ENCODE measurements at places on chromosomes 7 and 10.
A peak's percentile ranks its signal among the peaks of the same experiment; 100 is the strongest.

GRCh38 chr10:120667276-120667675 lies 183.9 kb upstream of the WDR11 start:
- no peak for DNase-seq

- DNase-seq: no peak
These were observed 782.7 kb upstream of the CELF2 start for GRCh38 chr10:10235003-10235402.

DNA sequence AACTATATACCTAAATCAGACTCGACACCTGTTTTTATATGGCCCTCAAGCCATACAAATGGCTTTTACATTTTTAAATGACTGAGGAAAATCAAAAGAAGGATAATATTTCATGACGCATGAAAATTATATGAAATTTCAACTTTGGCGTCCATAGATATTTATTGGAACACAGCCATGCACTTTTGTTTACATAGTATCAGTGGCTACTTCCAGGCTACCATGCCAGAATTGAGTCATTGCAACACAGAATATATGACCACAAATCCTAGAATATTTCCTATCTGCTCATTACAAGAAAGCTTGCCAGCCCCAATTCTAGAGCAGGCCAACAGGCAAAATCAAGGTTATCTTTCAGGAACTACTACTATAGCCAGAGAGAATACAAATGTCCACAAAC lies 29.3 kb downstream of the AFAP1L2 start:
- DNase-seq: no peak

GRCh38 chr7:129501760-129502707 lies at the start of gene SMKR1:
Gene SMKR1, plus strand, starts transcription at chr7:129502531. Its CDS starts 294 bp downstream, at chr7:129502825.
- peak; percentile 78 for DNase-seq

GRCh38 chr10:79239275-79239779 lies 107.9 kb upstream of the PPIF start:
- DNase-seq: no peak

GRCh38 chr10:97278491-97278989 lies 13.9 kb downstream of the ARHGAP19 start:
- no peak for DNase-seq

DNA sequence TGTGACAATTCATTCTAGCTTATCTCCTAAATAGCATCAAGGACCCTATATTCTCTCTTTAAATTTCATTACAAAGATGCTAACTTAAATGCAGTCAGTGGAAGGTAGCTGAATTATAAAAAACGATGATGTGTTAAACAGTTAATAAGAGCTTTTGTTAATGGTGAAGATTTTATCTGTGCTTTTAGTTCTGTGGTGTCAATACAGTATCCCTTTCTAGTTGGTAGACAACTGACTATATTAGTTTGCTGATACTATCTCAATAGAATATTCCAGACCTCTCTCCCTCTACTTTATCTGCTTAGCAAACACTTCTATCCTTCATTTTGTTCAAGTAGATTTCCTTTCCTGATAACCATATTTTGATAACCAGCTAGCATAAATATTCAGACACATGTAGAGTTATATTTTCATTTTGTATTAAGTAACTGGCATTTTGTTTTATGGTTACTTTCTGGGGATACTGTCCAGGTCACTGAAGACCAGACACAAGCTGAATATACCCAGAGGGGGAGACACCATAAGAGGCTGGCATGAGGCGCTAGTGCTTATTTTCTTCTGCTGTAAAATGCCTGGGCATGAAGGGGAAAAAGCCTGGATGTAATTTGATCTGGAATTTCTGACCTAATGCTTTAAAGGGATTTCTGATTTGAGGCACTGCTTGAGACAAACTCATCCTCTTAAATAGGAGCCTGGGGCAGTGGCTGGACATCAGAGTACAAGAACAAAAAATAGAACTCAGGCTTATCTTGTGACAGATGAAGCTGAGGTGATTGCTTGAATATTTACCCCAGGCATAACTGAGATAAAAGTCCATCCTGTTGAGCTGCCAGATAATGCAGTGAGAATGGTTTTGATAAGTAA lies 197.5 kb downstream of the MALRD1 start:
- no peak for DNase-seq

- no peak for DNase-seq
These were observed 244.8 kb downstream of the KCNMA1 start for GRCh38 chr10:77392851-77393250.

- no peak for DNase-seq
These were observed 431.2 kb upstream of the IGFBP3 start for GRCh38 chr7:46352004-46352954.

DNA sequence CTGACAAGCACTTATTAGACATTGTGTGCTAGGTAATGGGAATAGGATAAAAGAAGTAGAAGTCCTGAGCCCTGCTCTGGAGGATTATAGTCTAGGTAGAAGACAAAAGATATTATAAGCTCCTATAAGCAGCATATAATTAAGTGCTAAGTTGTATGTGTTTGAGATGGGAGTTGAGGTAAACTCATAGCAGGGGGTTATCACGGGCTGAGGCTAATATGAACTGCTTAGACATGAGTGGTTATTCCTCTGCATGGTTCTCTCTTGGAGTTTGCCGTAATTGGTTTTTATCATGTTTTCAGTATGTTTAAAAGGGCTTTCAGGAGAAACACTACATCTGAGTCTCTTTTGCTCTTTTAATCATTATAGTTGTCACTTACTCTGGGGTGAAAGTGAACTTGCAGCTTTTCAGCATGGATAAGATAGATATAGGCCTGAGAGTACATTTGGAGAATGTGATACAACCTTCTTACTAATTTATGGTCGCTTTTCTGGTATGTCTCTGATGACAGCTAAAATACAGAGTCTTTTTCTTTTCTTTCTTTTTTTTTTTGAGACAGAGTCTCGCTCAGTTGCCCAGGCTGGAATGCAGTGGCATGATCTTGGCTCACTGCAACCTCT lies 39.0 kb downstream of the SMNDC1 start:
- no peak for DNase-seq

- DNase-seq: no peak
These were observed 486.7 kb upstream of the GALNT17 start for GRCh38 chr7:70645279-70645678.

DNA sequence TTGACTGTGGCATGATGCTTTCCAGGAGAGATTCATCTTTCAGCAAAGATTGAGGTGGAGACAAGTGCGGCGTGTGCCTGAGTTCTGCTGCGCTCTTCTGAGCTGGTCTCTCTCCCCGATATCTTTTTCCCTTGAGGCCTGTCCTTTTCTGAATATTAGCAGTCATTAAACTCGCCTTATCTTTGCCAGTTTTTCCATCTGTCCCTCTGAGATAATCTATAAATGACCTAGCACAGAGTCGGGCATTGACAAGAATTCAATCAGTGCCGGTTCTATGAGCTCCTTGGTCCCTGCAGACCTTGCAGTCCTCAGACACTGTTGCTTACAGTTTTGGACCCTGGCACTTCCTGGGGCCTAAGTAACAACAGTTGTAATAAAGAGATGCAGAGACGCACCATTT lies 89.7 kb upstream of the IKZF1 start:
- no peak for DNase-seq

DNA sequence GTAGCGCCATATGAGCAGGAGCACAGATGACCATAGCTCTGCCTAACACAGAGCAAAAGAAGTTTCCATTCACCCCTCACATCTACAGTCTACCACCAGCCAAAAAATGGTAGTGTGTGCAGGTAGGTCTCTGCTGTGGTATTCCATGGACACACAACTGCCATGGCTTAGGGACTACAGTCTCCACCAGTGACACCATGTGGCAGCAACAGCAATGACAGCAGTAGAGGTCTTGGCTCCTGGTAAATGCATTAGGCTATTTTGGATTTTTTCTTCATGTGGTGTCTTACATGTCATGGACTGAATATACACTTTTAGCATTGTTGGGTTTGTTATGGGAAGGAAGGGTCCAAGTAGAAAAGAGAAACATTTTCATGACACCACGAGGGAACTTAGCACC lies 70.1 kb upstream of the CABCOCO1 start:
- no peak for DNase-seq

DNA sequence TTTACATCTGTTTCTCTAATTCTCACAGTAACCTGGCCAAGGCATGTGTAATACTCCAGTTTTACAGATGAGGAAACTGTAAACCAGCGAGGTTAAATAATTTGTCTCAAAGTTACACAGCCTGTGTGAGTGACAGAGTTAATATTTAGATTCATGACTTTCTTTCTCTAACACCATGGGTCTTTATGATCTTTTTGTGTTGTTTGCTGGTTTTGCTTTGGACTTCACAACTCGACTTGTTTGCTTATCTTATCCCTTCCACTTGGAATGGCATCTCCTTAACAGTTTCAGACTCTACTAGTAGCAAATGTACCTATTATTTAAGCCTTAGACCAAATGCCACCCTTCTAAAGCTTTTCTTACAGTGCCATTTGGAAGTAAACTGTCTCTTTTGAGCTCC lies 34.4 kb downstream of the MXI1 start:
- DNase-seq: no peak

- no peak for DNase-seq
These were observed 1062.9 kb upstream of the GHITM start for GRCh38 chr10:83076443-83076842.

DNA sequence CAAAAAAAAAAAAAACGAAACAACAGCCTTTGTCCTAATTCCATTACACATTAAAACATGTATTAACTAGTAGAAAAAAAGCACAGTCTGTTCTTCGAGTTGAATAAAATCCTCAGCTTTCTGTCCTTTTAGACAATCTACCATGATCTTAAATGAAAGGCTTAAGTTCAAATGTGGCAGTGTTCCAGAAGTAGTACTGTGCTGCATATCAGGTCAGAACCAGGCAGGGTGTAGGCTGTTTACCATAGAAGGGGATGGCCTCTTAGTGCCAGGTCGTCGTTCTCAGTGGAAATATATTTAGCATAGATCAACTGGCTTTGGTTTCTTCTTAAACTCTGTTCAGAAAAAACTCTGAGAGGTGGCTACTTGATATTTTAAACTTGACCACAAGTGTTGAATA lies 612.0 kb downstream of the CNTNAP2 start:
- DNase-seq: no peak
